PC-3 (cell line): ENCODE measurements at places on chromosomes 11 and 22. TPM values are rescaled to one million over a fixed set of nuclear protein-coding genes. Genes with fewer than 3 reads are reported as not detected.

GRCh38 chr11:108902027-108902469 lies 237.2 kb downstream of the DDX10 start:
- no peak for DNase-seq
- H3K27me3 ChIP-seq: no peaks in the 10 kb centered on the region
- no peak overlapping the region for H3K27ac ChIP-seq
- no peak overlapping the region for H3K4me3 ChIP-seq
- peaks cover 15% of the 10 kb centered on the region; the same call in 1 of the 2 replicates for H3K36me3 ChIP-seq

Gene YPEL1
- 0.23 and 3.2 TPM in 2 replicates for total RNA-seq

- no peaks in the 10 kb centered on the region for H3K4me1 ChIP-seq
- H3K27me3 ChIP-seq: no peaks in the 10 kb centered on the region
- H3K4me3 ChIP-seq: no peak overlapping the region
Observed at GRCh38 chr11:97702951-97703350, 1313.1 kb downstream of the JRKL start.

Gene C11orf91
- 1.0 TPM in 1 of 2 replicates, not detected in the other for total RNA-seq
